ENCODE measurements at places on chromosomes 4 and X. TPM values are rescaled to one million over a fixed set of nuclear protein-coding genes. Genes with fewer than 3 reads are reported as not detected.

The RBM10 gene
- total RNA-seq, result 57.3 TPM

The DMRTC1B gene
- not detected for total RNA-seq

The PCDH7 gene
- 18.0 TPM for total RNA-seq

The GK gene
- 9.8 TPM for total RNA-seq

The RHOXF1 gene
- not detected for total RNA-seq

The G3BP2 gene
- total RNA-seq, result 405 TPM

The RNF212 gene
- 3.3 TPM for total RNA-seq

The GAGE12F gene
- total RNA-seq, result not detected

The SSX1 gene
- not detected for total RNA-seq

The FBXL5 gene
- total RNA-seq, result 60.3 TPM

The MUC7 gene
- total RNA-seq, result not detected

The UTP14A gene
- 39.0 TPM for total RNA-seq

DNA sequence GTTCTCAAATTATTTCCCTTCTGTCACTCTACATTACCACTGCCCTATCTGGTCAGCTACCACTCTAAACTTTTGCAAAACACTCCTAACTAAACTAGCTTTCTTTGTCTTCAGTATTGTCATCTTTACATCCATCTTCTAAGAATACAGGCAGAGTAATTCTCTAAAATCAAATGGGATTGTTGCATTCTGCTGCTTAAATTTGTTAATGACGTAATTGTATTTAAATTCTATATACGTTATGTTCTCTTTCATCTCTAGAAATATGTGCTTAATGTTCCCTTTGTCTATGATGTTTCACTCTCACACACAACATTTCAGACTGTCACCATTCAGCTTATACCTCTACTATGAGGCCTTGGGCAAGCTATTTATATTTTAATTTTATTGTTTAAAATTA, 1041.1 kb upstream of the POU3F4 start:
- no peak for DNase-seq

DNA sequence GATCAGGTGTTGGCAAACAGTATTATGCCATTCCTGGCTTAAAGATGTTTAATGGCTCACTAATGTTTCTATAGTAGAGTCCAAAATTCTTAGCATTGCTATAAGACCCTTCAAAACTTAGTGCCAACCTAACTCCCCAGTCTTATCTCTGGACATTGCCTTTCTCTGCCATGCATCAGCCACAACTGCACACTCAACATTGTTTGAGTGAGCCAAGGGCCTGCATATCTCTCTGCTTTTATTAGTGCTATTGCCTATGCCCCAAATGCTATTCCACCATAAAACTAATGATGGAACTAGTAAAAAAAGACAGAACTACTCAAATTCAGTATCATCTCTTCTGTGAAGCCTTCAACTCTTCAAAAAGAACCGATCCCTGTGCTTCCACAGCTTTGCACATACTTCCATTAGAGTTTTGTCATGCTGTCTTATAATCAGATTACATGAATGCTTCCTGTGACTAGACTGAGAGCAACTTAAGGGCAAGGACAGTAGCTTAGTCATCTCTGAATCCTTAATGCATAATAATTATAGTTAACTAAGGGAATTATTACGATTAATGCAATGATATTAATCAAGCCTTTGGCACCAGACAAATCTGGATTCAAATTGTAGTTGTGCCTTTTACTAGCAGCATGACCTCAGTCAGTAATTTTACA, 53.7 kb downstream of the CHM start:
- no peak for DNase-seq

GRCh38 chr4:168815379-168816345, 194.4 kb downstream of the CBR4 start:
- DNase-seq, result no peak

DNA sequence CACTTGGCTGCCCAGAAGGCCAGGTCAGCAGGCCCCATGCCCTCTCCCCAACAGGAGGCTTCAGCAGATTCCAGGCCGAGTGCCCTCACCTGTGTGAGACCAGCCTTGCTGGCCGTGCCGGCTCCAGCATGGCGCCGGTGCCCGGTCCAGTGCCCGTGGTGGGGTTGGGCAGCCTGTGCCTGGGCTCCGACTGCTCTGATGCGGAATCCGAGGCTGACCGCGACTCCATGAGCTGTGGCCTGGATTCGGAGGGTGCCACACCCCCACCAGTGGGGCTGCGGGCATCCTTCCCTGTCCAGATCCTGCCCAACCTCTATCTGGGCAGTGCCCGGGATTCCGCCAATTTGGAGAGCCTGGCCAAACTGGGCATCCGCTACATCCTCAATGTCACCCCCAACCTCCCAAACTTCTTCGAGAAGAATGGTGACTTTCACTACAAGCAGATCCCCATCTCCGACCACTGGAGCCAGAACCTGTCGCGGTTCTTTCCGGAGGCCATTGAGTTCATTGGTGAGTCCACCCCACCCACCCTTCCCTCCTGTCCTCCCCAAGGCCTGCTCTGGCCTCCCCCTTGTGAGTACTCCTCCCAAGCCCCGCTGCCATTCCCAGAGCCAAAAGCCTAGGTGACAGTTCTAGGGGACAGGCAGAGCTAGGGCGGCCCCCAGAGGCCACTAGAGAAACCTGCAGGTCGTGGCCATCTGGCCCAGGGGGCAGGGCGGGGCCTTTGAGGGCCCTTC, 2.3 kb downstream of the DUSP9 start:
- DNase-seq, result peak; percentile 76

- no peak for DNase-seq
Measured at GRCh38 chr4:17957688-17958087, 63.9 kb downstream of the LCORL start.

GRCh38 chr4:183030309-183030708, 68.7 kb upstream of the WWC2 start:
- no peak for DNase-seq

DNA sequence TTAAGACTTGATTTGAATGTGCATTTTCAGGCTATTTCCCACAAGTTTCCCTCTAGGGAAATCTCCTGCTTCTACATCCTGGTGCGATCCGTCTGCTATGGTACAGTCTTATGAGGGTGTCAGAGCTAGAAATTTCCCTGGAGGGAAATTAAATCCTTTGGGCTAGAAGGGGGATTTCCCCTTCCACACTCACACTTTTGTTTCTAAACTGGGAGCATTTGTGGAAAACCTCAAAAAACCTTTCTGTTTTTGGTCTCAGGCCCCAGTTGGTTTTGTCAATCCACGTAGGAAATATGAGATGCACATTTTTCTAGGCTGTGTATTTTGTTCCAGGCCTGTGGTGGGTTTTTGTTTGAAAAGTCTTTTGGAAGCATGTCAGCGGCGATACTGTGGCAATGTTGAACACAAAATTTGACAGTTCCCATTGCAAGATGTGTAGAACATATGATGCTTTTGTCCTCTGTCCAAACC, 17.8 kb downstream of the HMGB3 start:
- no peak for DNase-seq

DNA sequence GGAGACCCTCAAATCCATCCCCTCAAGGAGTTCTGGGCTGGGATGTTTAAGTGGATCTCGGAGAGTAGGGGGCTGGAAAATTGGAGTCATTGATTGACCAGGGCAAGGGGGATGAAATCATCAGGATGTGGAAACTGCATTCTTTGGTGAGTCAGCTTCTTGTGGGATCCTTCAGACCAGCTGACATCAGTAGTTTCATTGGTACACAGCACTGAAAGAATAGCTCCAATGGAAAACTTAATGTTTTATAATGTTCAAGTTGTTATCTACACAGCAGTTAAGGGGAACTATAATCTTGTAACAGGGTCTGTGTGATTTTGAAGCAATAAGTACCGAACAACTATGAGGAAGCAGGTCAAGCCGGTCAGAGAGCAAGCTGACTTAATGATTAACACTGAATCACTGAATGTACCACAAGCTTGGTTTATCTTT, 506.1 kb downstream of the RPA4 start:
- no peak for DNase-seq

GRCh38 chrX:110569506-110569905, 210.9 kb downstream of the RTL9 start:
- DNase-seq, result no peak

DNA sequence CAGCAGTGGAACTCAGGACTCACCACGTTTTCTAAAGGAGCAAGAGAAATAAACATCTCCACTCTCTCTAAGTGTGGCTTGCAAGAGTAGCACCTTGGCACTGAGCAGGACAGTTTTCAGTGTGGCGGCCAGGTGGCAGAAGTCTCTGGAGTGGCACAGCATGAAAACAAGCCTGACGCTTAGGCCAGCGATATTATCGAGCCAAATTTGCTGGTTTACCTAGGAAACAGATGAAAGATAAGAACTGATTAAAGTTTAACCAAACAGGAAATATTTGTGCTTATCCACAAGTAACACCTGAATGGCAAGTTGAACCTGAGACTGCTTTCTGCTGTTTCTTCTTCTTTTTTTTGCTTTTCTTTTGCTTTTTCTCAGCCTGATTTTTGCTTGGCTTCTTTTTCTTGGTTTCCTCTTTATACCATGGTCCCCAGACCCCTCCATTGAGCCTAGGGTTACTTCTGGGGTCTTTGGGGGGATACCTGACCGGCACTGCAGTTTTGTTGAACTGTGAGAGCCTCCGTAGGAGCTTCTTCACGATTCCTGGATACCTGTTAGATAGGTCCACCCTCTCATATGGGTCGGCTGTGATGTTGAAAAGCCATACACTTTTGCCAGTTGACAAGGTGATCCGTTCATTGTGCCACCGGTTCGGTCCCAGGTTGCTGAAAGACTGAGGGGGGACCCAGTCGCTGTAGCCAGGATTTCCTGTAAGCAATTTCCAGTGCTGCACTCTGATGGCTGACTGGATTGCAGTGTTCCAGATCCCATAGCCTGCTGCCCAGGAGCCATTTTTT, 77.3 kb downstream of the ARSJ start:
- no peak for DNase-seq

GRCh38 chr4:181745933-181746625, 497.1 kb upstream of the TENM3 start:
- DNase-seq, result no peak

- peak; percentile 61 for DNase-seq
Measured at GRCh38 chrX:120310861-120311726, at the start of gene TMEM255A. Gene TMEM255A, minus strand, starts transcription at chrX:120311461. Its CDS starts 152 bp downstream, at chrX:120311309.

DNA sequence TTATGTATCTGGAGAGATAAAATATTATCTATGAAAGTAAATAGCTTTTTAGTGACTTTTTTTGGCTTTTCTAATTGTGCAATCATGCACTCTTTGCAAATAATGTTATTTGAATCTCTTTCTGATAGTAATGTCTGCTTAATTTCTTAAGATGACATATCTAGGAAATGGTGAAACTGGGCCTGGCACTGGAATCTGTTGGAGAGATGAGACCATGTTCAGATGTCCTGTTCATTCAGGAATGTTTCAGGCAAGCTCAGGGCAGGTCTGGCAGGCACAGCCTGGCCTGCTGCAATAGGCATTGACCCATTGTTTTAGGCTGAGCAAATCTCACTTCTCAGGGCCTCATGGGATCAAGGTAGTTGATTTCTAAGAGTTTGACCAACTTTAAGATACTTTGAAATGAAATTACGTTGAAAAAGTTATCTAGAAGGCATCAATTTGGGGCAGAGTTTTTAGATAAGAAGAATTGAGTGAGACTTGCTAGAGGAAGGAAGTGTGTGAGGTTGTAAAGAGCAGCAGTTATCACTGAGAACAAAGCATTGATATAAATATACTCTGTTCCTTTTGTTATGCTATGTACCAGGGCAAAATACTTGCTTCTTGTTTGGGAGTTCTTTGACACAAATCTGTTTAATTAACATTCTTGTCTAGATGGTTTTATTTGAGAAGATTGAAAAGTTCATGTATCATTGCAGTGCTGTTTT, 133.0 kb upstream of the LEF1 start:
- DNase-seq, result no peak

- DNase-seq, result no peak
Measured at GRCh38 chrX:11241720-11242119, 51.5 kb upstream of the AMELX start.

DNA sequence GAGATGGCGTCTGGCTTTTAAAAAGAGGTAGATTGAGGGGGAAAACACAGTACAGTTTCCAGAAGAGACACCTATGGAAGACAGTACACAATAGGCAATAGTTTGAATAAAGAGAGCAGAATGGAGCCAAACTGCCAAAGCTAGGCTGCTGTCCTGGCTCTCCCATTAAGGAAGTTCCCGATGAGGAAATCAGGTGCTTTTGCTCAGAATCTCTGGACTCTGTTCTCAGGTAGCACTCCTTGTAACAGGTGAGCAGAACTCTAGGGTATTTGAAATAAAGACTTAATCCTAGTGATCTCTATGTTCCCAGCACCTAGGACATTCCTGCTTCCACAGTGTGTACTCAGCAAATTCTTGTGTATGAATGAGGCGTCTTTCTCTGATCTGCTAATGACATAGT, 1.6 kb downstream of the EGF start:
- no peak for DNase-seq

DNA sequence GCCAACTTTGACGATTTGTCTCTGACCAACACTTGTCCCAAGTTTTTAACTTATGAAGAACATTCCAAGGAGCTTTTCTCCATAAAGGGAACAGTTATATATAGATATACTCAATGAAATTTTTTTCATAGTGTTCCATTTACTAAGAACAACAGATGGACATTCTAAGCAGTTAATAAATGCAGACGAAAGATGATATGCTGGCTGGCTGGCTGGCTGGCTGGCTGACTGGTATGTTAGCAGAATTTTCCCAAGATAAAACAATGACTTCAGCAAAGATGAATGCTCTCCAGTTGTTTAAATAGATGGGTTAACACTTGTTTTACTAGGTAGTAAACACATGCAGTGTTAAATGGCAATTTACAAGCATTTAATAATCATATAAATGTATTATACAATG, 62.2 kb downstream of the SPANXN3 start:
- no peak for DNase-seq

- no peak for DNase-seq
Measured at GRCh38 chr4:48891028-48891619, 15.4 kb downstream of the OCIAD2 start.

DNA sequence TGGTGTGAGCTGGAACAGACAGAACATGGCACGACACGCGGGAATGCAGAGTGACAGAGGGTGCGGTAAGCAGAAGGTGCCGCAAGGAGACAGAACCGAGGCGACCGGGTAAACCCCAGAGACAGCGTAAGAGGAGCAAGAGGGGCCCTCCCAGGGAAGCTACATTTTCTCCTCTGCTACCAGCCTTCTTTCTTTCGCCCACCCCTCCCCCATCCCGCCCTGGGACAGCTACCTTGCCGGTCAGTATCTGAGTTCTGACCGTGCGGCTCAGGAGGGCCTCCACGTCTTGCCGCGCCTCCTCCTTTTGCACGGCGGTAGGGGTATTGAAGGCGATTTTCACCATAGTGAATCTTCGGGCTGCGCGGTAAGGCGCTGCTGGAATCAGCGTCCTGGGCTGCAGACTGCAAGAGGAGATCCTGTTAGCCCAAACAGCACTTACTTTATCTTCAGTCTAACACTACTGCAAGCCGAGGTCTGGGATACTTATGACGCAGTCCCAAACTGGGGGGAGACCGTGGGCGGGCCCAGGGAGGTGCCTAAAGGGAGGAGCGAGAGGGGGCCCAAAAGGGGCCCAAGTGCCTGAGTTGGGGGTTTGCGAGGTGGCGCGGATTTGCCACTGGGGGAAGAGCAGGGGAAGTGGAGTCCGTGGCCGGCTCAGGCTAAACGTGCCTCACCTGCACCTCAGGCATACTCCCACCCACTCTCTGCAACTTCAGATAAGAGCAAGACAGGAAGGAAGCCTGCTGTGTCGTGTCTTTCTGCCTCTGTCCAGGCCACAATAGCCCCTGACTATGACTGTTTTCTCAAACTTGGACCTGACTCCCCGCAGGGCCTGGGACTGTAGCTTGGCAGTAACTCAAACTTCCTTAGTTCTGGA, at the start of gene ITM2A:
Gene ITM2A, minus strand, starts transcription at position 462 of the 877 bp plus-strand sequence. Its CDS starts 119 bp downstream, at position 343.
- peak; percentile 60 for DNase-seq
